Activated naive CD4-positive, alpha-beta T cell treated with anti-CD3 and anti-CD28 coated beads for 36 hours (primary cell): ENCODE measurements at places on chromosomes 4 and X.

GRCh38 chr4:4969298-4969697, 50.0 kb downstream of the CYTL1 start:
- H3K27ac ChIP-seq, result no peak overlapping the region
- H3K4me3 ChIP-seq, result no peak overlapping the region
- no peaks in the 10 kb centered on the region for H3K4me1 ChIP-seq
- H3K27me3 ChIP-seq, result no peaks in the 10 kb centered on the region
- H3K36me3 ChIP-seq, result no peaks in the 10 kb centered on the region

DNA sequence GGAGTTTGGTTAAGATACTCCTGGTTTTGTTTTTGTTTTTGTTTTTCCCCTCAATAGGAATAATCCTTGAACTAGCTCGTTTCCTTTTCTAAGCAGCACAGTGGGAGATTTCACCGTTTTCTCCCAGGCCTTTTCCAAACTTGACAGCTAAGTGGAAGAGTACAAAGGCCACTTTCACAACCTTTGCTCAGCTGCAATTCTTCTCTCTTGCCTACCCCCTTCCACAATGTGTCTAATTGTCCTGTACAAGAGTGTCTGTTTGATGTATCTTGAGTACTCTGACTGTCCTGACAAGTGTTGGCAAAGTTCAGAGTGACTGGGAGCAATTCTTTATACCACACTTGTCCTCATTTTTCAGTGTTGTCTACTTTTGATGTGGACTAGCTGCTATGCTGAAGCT, 674.3 kb upstream of the AMOT start:
- no peaks in the 10 kb centered on the region for H3K36me3 ChIP-seq
- H3K27me3 ChIP-seq, result no peaks in the 10 kb centered on the region
- no peak overlapping the region for H3K4me3 ChIP-seq
- H3K4me1 ChIP-seq, result no peaks in the 10 kb centered on the region

DNA sequence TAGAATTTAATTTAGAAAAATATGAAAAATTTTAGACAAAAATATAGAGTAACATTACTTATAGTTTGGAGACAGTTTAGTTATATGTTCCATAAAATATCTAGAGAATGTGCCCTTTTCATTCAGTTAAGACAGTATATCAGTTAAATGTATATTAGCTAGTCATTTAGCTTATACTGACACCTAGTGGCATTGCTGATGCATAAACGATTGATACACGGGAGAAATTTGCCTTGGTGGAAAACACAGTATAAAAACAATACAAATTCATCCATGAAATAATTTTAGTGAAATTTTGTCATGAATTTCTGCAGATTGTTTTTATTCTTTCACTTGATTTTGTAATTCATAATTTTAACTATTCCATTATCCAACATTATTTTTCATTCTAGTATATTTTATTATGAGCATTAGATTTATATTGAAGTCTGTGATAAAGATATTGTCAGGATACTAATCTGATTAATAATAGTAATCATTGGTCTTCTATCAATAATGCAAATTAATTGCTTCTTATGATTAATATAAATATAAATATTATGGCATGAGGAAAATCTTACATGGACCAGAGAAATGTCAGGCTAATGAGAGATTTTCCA, 219.0 kb downstream of the TLL1 start:
- H3K27me3 ChIP-seq, result peaks cover 2% of the 10 kb centered on the region
- no peak for DNase-seq
- H3K36me3 ChIP-seq, result no peaks in the 10 kb centered on the region
- no peak overlapping the region for H3K27ac ChIP-seq
- no peaks in the 10 kb centered on the region for H3K4me1 ChIP-seq

DNA sequence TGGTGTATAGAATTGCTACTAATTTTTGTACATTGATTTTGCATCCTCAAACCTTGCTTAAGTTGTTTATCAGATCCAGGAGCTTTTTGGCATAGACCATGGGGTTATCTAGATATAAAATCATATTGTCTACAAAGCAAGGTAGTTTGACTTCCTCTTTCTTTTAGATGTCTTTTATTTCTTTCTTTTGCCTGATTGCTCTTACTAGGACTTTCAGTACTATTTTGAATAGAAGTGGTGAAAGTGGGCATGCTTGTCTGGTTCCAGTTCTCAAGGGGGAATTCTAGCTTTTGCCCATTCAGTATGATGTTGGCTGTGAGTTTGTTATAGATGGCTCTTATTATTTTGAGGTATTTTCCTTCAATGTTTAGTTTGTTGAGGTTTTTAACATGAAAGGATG, 187.9 kb upstream of the LCORL start:
- no peak for DNase-seq
- H3K27ac ChIP-seq, result no peak overlapping the region
- H3K4me3 ChIP-seq, result no peak overlapping the region
- H3K36me3 ChIP-seq, result no peaks in the 10 kb centered on the region
- H3K4me1 ChIP-seq, result no peaks in the 10 kb centered on the region
- H3K27me3 ChIP-seq, result peaks cover 7% of the 10 kb centered on the region
